ENCODE measurements at places on chromosomes 2 and 18. TPM values are rescaled to one million over a fixed set of nuclear protein-coding genes. Genes with fewer than 3 reads are reported as not detected.

Gene NAPG
- 26.6 TPM for total RNA-seq

Gene L3MBTL4
- total RNA-seq = 0.33 TPM

Gene SIX3
- total RNA-seq = not detected

Gene ZNF24
- 46.9 TPM for total RNA-seq

Gene NYAP2
- not detected for total RNA-seq

Gene SERPINB7
- not detected for total RNA-seq

Gene SLC16A14
- 0.08 TPM for total RNA-seq

Gene TXNDC2
- not detected for total RNA-seq

Gene SLC19A3
- not detected for total RNA-seq

Gene REG1A
- total RNA-seq = not detected

GRCh38 chr2:20049637-20050036, 1.8 kb downstream of the LAPTM4A start:
- H3K27me3 ChIP-seq = peaks cover 3% of the 10 kb centered on the region
- no peak overlapping the region for H3K4me3 ChIP-seq
- no peaks in the 10 kb centered on the region for H3K36me3 ChIP-seq
- peaks cover 23% of the 10 kb centered on the region for H3K4me1 ChIP-seq
- DNase-seq = no peak
- no peak overlapping the region for H3K27ac ChIP-seq

GRCh38 chr2:17336458-17336857, 181.8 kb downstream of the RAD51AP2 start:
- no peak for DNase-seq
- H3K4me1 ChIP-seq = no peaks in the 10 kb centered on the region
- H3K4me3 ChIP-seq = no peak overlapping the region

- peak; percentile 10 for DNase-seq
- peaks cover 49% of the 10 kb centered on the region for H3K27me3 ChIP-seq
- no peaks in the 10 kb centered on the region for H3K36me3 ChIP-seq
Observed at GRCh38 chr2:25043241-25043867, 1.5 kb downstream of the EFR3B start.

- DNase-seq = no peak
- H3K4me3 ChIP-seq = no peak overlapping the region
- no peaks in the 10 kb centered on the region for H3K4me1 ChIP-seq
- no peaks in the 10 kb centered on the region for H3K36me3 ChIP-seq
Observed at GRCh38 chr18:50179465-50179864, 15.5 kb downstream of the MYO5B start.

DNA sequence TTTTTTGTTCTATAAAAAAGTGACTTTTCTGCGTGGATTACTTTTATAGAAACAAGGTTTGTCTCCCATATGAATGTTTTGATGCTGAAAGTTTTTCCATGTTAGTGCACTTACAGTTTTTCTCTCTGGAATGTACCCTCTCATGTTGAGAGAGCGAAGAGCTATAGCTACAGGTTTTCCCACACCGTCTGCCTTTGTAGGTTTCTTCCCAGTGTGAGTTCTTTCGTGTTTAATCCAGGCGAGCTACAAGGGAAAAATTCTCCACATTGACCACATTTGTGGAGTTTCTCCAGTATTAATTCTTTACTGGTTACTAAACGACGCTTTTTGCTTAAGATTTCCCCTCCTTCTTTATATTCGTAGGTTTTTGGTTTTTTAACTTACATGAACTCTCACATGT, 85.1 kb downstream of the ACSL3 start:
- H3K36me3 ChIP-seq = no peaks in the 10 kb centered on the region
- H3K27me3 ChIP-seq = peaks cover 4% of the 10 kb centered on the region
- no peak overlapping the region for H3K27ac ChIP-seq
- DNase-seq = no peak
- no peaks in the 10 kb centered on the region for H3K4me1 ChIP-seq
- no peak overlapping the region for H3K4me3 ChIP-seq

DNA sequence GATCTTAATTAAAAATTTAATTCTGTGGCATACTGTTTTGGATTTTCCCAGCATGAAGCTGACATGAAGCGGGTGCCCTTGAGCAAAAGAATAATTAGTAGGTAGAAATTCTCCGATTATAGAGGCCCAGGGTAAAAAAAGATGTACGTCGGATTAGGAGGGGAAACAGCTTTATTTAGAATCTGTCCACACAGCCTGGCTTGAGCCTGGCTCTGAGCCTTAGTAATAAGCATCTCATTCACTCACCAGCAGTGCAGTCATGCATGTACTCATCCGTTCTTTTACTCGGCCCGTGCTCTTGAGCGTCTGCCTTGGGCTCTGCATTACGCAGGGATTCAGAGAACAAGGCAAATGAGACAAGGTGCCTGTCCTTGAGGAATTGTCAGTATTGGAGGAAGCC, 219.3 kb downstream of the AGAP1 start:
- no peak for DNase-seq
- H3K4me3 ChIP-seq = no peak overlapping the region
- no peaks in the 10 kb centered on the region for H3K4me1 ChIP-seq
- no peak overlapping the region for H3K27ac ChIP-seq

DNA sequence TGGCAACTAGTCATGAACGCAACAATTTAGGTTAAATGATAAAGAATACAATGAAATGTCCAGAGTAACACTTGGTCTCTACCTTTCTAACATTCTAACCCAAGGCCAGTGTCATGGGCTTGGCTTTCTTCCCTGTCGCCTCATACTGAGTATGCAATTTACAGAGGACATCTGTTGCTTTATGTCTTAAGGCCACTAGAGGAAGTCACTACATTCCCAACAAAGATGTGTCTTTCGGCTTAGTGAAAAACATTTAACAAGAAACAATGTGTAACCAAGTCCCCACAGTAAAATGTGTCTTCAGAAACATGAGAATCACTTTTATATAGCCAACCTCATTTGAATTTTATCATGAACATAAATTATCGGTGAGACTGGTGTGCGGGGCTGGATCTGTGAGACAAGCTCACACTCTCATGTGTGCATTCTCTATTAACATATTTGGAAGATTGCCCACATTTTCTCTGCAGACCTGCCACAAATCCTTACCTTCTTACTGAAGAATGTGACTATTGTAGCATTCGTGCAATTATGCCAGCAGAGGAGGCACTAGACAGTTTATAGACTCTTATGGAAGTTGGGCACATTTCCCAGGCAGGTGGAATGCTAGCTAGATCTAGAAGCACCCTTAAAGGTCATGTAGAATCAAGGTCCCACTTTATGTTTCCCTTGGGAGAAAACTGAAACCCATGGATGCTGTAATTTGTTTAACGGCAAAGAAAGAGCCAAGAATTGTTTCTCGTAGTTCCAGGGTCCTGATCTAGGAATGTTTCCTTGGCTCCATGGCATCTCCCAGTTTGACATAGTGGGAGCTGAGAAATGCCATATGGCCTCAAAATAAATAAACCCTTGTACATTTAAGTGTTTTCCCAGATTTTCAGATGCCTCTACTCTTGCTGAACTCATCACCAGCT, 101.8 kb downstream of the CD226 start:
- no peaks in the 10 kb centered on the region for H3K4me1 ChIP-seq
- DNase-seq = no peak
- H3K36me3 ChIP-seq = no peaks in the 10 kb centered on the region
- no peak overlapping the region for H3K27ac ChIP-seq

- peaks cover 47% of the 10 kb centered on the region for H3K4me1 ChIP-seq
- DNase-seq = no peak
- no peaks in the 10 kb centered on the region for H3K27me3 ChIP-seq
- peak overlapping the region; percentile 99 for H3K4me3 ChIP-seq
Observed at GRCh38 chr18:63317556-63317946, 2.0 kb downstream of the BCL2 start.

- peaks cover 47% of the 10 kb centered on the region for H3K36me3 ChIP-seq
- peaks cover 16% of the 10 kb centered on the region for H3K4me1 ChIP-seq
- no peak for DNase-seq
Observed at GRCh38 chr18:5287854-5288253, 7.7 kb downstream of the ZBTB14 start.

DNA sequence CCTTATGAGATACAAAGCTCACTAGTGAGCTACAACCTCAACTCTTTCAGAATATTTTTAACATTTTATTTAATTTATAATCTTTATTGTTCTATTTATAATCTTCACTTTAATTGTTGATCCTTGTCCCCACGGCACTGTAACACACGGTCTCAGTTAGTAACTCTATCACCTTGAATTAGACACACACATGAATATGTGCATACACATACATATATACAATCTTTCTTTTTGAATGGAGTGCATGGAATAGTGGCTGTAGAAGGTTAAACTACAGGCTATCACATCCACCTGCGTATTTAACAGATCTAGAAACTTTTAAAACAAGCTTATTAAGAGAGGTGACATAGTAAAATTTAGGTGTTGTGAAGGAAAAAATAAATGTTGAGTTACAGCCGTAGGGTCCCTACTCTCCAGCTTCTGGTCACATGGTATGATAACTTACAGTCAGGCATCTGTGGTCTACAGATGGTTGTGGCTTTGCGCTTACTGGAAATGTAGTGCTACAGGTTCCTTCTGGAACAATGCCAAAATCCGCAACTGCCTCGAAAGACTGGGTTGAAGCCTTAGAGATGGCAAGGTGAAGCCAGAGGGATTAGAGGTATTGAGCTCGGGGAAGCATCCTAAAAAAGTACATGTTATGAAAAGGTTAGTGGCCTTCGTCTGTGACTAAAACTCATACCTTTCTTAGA, 1324.1 kb upstream of the SLC39A10 start:
- no peaks in the 10 kb centered on the region for H3K36me3 ChIP-seq
- H3K27ac ChIP-seq = no peak overlapping the region
- H3K27me3 ChIP-seq = no peaks in the 10 kb centered on the region
- DNase-seq = no peak
- no peak overlapping the region for H3K4me3 ChIP-seq

DNA sequence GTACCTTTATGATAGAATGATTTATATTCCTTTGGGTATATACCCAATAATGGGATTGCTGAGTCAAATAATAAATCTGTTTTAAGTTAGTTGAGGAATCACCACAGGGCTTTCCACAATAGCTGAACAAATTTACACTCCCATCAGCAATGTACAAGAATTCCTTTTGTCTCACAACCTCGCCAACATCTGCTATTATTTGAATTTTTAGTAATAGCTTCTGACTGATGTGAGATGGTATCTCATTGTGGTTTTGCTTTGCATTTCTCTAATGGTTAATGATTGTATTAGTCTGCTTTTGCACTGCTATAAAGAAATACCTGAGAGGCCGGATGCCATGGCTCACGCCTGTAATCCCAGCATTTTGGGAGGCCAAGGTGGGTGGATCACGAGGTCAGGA, 1387.6 kb upstream of the ACVR2A start:
- no peak for DNase-seq
- H3K27ac ChIP-seq = no peak overlapping the region
- no peaks in the 10 kb centered on the region for H3K27me3 ChIP-seq
- H3K36me3 ChIP-seq = no peaks in the 10 kb centered on the region
- no peaks in the 10 kb centered on the region for H3K4me1 ChIP-seq

- H3K27me3 ChIP-seq = no peaks in the 10 kb centered on the region
- H3K27ac ChIP-seq = no peak overlapping the region
- no peaks in the 10 kb centered on the region for H3K36me3 ChIP-seq
Observed at GRCh38 chr2:28633204-28633603, 118.4 kb upstream of the PPP1CB start.

GRCh38 chr2:50650403-50650810, 381.5 kb downstream of the NRXN1 start:
- no peak overlapping the region for H3K4me3 ChIP-seq
- no peaks in the 10 kb centered on the region for H3K27me3 ChIP-seq
- no peaks in the 10 kb centered on the region for H3K4me1 ChIP-seq
- H3K27ac ChIP-seq = no peak overlapping the region
- no peak for DNase-seq
- H3K36me3 ChIP-seq = no peaks in the 10 kb centered on the region

- H3K36me3 ChIP-seq = peaks cover 33% of the 10 kb centered on the region
- H3K27ac ChIP-seq = peak overlapping the region; percentile 90
- H3K27me3 ChIP-seq = no peaks in the 10 kb centered on the region
- H3K4me1 ChIP-seq = peaks cover 76% of the 10 kb centered on the region
Observed at GRCh38 chr2:134181219-134181618, 72.7 kb upstream of the MGAT5 start.

DNA sequence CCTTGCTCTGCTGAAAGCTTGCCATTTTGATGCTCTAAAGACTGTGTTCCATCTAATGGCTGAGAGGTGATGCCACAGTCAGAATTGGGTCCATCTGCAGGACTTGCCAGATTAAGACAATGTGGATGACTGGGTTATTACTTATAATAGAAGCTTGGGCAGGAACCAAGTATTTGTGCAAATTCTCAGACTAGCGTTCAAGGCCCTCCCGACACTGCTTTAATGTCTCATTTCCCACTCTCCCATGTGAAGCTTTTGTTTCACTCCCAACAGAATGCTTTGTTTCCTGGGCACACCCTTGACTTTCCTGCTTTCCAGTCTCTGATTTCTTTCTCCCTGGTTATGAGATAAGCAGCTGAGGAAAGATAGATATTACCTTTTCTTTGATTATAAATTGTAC, 215.8 kb downstream of the KCNS3 start:
- no peaks in the 10 kb centered on the region for H3K4me1 ChIP-seq
- H3K4me3 ChIP-seq = no peak overlapping the region
- peaks cover 2% of the 10 kb centered on the region for H3K27me3 ChIP-seq
- DNase-seq = no peak

DNA sequence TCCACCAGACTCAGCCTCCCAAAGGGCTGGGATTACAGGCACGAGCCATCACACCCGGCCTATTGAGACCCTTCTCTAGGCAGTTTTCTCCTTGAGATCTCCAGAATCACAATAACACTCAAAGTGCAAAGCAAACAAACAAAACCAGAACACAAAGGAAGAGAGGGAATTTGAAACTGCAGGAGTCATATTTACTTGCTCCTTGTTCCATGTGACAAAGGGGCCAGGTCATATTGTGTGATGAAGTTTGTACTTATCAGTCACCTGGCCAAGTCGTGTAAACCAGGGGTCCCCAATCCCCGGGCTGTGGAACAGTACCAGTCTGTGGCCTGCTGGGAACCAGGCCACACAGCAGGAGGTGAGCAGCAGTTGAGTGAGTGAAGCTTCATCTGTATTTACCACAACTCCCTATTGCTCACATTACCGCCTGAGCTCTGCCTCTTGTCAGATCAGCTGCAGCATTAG, 26.5 kb downstream of the SCYGR8 start:
- H3K4me3 ChIP-seq = no peak overlapping the region
- no peaks in the 10 kb centered on the region for H3K36me3 ChIP-seq
- H3K4me1 ChIP-seq = no peaks in the 10 kb centered on the region
- H3K27ac ChIP-seq = no peak overlapping the region

DNA sequence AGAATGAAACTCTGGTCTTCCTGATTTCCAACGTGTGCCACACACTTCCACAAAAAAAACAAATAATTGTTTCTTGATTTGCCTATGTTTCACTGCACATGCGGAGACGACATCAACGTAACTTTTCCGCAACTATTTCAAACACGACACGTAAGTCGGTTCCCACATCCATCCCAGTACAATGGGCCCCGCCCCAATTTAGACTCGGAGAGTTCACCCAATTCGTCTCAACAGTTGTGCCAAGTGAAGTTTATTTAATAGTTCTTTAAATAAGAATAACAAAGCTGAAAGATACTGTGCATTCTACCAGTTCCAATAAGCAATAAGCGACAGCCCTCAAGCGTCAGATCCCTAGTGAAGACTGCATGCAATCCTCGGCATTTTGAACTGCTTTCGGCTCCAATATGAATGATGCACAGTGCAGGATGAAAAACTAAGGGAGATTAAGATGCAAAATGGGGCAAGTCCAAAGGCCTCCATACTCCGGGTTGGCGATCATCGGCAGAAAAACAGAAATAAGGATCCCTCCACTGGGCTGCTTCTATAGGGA, 664 bp downstream of the CCT4 start:
- H3K27ac ChIP-seq = peak overlapping the region; percentile 99
- H3K27me3 ChIP-seq = no peaks in the 10 kb centered on the region
- peak; percentile 16 for DNase-seq
- H3K4me1 ChIP-seq = peaks cover 25% of the 10 kb centered on the region
- peaks cover 30% of the 10 kb centered on the region for H3K36me3 ChIP-seq
- H3K4me3 ChIP-seq = peak overlapping the region; percentile 97
